ENCODE measurements at places on chromosomes 7 and 10. TPM values are rescaled to one million over a fixed set of nuclear protein-coding genes. Genes with fewer than 3 reads are reported as not detected.
A peak's percentile ranks its signal among the peaks of the same experiment; 100 is the strongest.

The ODAD2 gene
- total RNA-seq = 53.3 TPM

The SMARCD3 gene
- 22.2 TPM for total RNA-seq

The TUBAL3 gene
- not detected for total RNA-seq

The RALA gene
- total RNA-seq = 30.2 TPM

The MOGAT3 gene
- not detected for total RNA-seq

The FKBP6 gene
- total RNA-seq = not detected

The ASB10 gene
- not detected for total RNA-seq

The MYO1G gene
- 0.76 TPM for total RNA-seq

The ASB15 gene
- total RNA-seq = not detected

The GIMAP7 gene
- total RNA-seq = not detected

The SLC16A12 gene
- 0.50 TPM for total RNA-seq

The MPP7 gene
- total RNA-seq = 124 TPM

The SPDYE5 gene
- not detected for total RNA-seq

The CRTAC1 gene
- not detected for total RNA-seq

The FGL2 gene
- not detected for total RNA-seq

The LRRC27 gene
- 2.7 TPM for total RNA-seq

The NUTM2D gene
- total RNA-seq = 0.36 TPM

DNA sequence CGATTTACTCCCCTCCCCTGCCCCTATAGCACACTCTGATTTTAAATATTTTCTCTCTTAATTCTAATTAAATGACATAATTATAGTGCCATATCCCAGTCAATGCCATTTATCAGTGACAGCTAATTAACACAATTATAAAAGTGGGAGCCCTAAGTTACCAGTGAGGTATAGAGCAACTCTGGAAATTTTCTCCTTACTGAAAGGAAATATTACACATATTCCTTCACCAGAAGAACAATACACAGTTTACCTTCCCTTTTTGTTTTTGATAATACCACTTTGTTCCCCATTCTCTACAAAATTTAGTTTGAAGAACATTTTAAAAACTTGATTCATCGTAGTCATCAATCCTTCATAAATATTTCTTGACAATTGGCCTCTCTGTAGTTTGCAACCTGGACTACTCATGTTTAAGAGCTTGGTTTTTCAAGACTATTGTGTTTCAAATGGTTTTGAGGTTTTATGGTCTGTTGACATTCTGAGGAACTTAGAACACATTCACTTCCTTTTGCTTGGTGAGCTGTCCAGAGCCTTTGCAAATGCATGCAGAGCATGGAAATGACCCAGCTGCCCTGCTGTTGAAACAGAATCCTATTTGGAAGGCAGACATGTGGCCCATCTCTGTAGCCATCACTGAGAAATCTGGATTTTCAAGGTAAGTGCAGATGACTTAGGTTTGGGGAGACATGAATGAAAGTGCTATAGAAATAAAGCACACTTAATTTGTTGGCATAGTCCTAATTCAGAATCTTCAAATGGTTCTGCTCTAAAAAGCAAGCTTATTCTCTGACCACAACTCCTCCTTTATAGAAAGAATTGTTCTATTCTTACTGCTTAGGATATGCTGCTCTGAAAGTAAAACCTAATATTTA, at the start of gene GPR141:
Gene GPR141 (plus strand): TSS at position 521 of the 875 bp plus-strand sequence. CDS start 56,628 bp downstream, outside the sequence.
- DNase-seq = no peak

DNA sequence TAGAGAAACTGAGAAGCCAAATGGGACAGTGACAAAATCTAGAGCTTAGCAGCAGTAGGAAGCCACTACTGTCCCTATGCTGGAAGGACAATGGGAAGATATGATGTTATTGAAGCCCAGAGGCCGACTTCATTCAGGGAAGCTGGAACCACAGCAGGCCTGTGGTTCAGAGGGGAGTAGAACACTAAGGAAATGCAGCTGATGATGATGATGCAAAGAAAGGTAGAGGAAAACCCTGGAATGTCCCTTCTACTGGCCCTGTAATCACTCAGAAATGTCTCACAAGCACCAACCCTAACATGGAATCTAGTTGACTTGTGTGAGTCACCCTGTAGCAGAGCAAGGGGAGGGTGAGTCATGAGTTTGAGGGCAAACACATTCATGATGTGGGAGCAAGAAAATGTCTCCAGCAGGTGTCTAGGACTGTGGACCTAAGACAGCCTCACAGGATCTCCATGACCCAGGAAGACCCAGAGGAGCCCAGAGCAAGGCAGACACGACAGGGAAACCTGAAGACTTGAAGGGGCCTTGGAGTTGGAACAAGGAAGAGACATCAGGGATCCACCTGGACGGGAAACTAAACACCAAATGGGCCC, 37.0 kb upstream of the LRRC17 start:
- DNase-seq = peak; percentile 100

GRCh38 chr7:4712281-4713182, 30.4 kb downstream of the FOXK1 start:
- DNase-seq = no peak

GRCh38 chr10:91879515-91880170, 29.6 kb downstream of the FGFBP3 start:
- no peak for DNase-seq

DNA sequence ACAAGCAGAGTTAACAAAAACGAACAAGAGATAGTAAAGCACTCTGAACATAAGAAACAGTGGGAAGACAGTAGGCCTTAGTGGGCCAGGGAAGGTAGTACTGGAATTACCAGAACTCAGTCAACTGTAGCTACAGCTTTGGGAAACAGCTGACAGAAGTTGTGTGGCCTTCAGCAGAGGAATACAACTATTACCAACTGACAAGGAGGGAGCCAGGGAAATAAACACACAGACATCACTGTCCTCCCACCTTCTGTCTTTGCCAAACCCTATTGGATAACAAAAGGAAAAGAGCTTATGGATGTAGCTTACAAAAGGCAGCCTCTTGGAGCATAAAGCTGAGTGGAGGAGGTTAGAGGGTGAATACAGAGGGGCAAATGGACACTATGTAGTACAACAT, 15.4 kb downstream of the MICU1 start:
- DNase-seq = no peak

GRCh38 chr10:133592716-133593115, 27.3 kb upstream of the SYCE1 start:
- no peak for DNase-seq

DNA sequence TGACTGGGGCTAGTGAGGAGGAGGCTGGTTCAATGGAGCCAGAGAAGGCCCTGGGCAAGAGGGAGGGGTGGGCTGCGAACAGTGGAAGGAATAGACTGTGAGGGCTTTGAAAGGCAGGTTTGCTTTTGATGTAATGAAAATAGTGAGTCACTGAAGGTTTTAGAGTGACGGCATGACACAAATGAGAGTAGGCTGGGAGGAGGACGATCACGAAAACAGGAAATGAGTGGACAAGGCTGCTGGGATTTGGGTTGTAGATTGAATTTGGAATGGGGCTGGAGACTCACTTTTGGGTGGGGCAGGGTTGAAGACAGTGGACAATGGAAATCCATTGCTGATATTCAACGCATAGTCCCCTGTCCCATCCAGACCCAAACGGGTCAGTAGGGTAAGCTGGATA, 139.6 kb downstream of the CDH23 start:
- DNase-seq = peak; percentile 55

GRCh38 chr7:8491544-8492489, 58.4 kb downstream of the NXPH1 start:
- no peak for DNase-seq

- DNase-seq = peak; percentile 90
Measured at GRCh38 chr10:118504467-118505205, 90.8 kb downstream of the PRLHR start.

GRCh38 chr7:39271402-39271801, 293.7 kb downstream of the POU6F2 start:
- peak; percentile 66 for DNase-seq

- DNase-seq = peak; percentile 39
Measured at GRCh38 chr7:76225379-76225778, 23.7 kb downstream of the SRRM3 start.

GRCh38 chr7:46775776-46776175, 806.1 kb downstream of the TNS3 start:
- no peak for DNase-seq

DNA sequence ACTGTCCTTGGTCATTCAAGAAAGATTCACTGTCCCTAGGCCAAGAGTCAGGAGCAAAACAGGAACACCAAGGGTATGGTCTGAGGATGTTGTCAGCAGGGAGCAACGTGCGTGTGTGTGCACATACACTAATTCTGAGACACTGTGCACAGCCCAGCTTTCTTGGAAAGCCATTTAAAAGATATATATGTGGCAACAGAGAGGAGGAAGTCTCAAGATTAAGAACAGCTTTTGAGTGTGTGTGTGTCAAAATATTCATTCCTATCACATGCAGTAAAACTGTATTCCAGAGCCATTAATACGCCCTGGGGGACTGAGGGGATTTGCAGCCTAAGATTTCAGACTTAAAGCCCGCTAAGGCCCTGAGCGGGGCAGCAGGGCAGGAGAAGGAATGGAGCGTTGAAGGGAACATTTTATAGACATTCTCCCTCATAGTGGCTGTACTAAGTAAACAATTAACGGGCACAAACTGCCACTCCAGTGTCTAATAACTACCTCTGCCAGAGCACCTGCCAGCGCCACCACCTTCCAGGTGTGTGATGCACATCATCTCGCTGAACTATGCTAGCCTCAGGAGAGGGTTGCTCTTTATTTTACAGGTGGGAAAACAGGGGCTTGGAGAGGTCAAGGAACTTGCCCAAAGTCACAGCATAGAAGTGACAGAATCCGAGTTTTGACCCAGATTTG, 2.0 kb downstream of the NOD1 start:
- DNase-seq = no peak

- DNase-seq = peak; percentile 47
Measured at GRCh38 chr7:155815332-155816191, 3.3 kb upstream of the SHH start.

DNA sequence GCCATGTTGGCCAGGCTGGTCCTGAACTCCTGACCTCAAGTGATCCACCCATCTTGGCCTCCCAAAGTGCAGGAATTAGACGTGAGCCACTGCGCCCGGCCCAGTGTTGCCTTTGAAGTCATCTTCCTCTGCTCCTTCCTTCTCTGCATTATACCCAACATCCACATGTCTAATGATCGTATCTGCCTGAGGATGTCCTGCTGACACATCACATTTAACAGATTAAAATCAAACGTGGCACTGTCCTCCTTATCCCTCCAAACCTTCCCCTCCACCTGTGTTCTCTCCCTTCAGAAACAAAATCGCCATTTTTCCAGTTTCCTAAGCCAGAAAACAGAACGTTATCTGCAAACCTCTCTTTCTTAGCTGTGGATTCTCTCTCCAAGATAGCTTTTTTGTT, 8.4 kb upstream of the SDK1 start:
- no peak for DNase-seq

DNA sequence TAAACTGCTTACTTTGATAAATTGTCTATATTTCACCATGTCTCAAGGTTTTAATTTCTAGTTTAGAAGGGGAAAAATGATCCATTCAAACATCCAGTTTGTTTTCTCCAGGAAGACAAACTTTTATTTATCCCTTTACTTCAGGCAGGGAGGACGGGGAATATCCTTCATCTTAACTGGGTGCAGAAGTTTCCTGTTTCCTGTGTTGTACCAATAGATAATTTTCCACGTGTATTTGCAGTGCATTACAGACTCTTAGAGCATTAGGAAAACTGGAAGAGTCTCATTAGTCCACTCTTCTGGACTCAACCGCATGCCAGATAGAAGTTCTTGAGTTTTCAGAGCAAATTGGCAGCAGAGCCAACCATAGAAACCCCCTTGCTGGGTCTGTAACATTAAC, 39.4 kb upstream of the PIP4K2A start:
- DNase-seq = no peak

GRCh38 chr7:126398851-126399529, 853.8 kb downstream of the GRM8 start:
- DNase-seq = no peak

GRCh38 chr10:32333849-32334248, 13.1 kb downstream of the EPC1 start:
- DNase-seq = no peak

DNA sequence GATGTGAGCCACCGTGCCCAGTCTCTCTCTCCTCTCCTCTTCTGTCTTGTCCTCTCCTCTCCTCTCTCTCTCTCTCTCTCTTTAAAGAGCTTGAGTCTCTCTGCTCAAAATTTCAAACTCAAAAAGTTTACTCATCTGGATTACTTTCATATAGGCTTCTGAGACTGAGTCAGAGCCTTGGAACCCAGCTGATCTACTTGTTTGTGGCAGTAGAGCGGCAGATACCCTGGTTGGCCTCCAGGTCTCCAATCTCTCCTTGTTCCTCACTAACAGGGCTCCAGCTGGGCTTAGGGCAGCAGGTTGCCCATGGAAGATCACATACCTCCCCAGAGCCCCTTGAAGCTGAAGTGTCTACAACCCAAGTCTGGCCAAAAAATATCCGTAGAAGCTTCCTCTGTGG, 51.0 kb downstream of the HHEX start:
- no peak for DNase-seq

- DNase-seq = no peak
Measured at GRCh38 chr10:23433701-23434100, 5.2 kb upstream of the OTUD1 start.

DNA sequence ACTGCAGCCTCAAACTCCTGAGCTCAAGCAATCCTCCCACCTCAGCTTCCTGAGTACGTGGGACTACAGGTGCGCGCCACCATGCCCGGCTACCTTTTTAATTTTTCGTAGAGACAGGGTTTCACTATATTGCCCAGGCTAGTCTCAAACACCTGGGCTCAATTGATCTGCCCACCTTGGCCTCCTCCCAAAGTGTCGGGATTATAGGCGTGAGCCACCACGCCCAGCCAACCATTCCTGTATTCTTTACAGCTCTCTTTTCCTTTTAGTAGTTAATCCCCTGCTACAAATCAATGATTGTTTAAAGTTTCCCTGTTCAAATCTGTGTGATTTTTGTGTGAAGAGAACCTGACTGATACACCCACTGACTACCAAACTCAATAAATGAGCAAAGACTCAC, 75.4 kb upstream of the SVIL start:
- DNase-seq = no peak

GRCh38 chr7:157708919-157709295, 372.1 kb downstream of the DNAJB6 start:
- DNase-seq = no peak

- DNase-seq = no peak
Measured at GRCh38 chr7:30070052-30070451, 41.8 kb downstream of the PLEKHA8 start.

Data from A172 (cell line).